ENCODE measurements at places on chromosomes 2 and 18.

GRCh38 chr2:19120941-19121750, 237.3 kb downstream of the OSR1 start:
- DNase-seq: no peak

- DNase-seq: no peak
Measured at GRCh38 chr2:115161771-115162493, 719.5 kb downstream of the DPP10 start.

DNA sequence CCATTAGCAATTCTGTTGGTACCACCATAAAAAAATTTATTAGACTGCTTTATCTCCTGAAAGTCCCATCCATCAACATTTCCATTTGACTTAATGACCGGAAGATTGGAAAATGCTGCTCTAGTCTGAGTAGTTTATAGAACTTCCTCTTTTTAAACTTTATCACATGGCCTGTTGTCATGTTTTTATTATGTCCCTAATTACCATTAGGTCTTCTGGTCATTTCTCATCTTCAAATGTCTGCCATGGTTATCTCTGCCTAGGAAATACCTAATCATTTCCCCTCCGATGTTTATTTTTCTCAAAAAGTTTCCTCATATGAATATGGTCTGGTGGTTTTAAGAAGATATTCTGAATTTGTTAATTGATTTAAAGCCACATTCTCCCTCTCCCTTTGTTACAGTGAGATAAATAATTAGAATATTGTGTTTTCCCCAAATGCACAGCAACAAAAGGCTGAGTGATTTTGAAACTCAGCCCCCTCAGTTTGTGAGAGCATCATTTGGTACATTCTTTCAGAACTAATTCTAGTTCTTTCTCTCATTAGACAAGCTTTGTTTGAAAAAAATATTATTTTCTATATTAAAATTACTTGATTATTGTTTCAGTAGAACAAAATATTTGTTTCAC, 317.1 kb upstream of the ST6GAL2 start:
- DNase-seq: no peak

- DNase-seq: no peak
Measured at GRCh38 chr2:172560721-172561120, 4.8 kb downstream of the PDK1 start.

- DNase-seq: no peak
Measured at GRCh38 chr2:23283653-23284052, 101.3 kb upstream of the KLHL29 start.

- no peak for DNase-seq
Measured at GRCh38 chr18:9766076-9766481, 58.0 kb downstream of the RAB31 start.
